Activated naive CD8-positive, alpha-beta T cell treated with anti-CD3 and anti-CD28 coated beads for 36 hours (primary cell): ENCODE measurements at places on chromosomes 16 and 17. TPM values are rescaled to one million over a fixed set of nuclear protein-coding genes. Genes with fewer than 3 reads are reported as not detected.

The EARS2 gene
- total RNA-seq = 25.2 TPM

The KRT10 gene
- 41.9 TPM for total RNA-seq

The KRT9 gene
- not detected for total RNA-seq

The SEZ6 gene
- total RNA-seq = not detected

The SKAP1 gene
- 54.2 TPM for total RNA-seq

The C16orf87 gene
- 17.9 TPM for total RNA-seq

The G6PC3 gene
- 30.8 TPM for total RNA-seq

The PPM1E gene
- 0.06 TPM for total RNA-seq
